Iris pigment epithelial cell (primary cell): ENCODE measurements at places on chromosomes 12 and 14.

GRCh38 chr14:75442642-75443041, 14.8 kb downstream of the JDP2 start:
- peak; percentile 47 for DNase-seq

DNA sequence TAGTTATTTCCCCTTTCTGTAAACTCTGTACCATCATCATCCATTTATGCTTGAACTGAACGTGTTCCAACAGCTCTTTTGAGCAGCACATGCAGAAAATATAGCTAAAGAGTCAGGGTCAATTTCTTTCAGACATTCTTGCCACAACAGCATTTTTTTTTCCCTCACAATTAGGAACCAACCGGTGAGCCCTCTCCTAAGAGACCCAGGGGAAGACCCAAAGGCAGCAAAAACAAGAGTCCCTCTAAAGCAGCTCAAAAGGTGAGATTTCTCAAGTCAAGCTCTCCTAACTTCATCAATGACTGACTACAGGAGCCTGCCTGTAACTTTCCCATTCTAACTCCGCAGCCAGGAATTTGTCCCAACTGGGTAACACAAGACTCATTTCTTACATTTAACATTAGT, 3.5 kb downstream of the HMGA2 start:
- DNase-seq = peak; percentile 31

DNA sequence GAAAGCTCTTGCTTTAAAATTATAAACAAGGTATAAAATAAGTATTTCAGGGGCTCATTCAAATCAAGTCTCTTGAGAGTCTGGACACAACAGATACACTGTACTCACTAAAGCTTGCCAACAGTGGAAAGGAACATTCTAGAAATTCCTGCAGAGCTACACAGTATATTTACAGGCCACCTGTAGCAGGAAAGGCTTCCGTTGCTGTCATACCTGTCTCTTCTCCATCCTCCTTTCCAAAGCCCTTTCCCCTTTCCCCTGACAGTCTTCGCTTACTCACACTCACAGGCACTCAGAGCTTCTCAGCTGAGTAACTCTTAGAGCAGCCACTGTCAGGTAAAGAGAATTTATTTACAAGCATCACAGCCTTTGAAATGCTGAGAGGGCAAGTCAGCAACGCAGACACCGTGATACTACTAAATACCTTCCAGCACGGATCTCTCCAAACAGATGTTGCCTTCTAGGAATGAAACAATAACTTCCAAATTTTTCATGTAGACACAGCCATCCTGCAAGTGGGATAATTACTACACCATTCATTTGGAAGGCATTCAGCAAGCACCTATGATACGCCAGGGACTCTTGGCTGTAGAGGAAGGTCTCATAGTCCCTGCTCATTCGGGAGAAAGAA, 167.9 kb downstream of the FOXN3 start:
- DNase-seq = peak; percentile 41

DNA sequence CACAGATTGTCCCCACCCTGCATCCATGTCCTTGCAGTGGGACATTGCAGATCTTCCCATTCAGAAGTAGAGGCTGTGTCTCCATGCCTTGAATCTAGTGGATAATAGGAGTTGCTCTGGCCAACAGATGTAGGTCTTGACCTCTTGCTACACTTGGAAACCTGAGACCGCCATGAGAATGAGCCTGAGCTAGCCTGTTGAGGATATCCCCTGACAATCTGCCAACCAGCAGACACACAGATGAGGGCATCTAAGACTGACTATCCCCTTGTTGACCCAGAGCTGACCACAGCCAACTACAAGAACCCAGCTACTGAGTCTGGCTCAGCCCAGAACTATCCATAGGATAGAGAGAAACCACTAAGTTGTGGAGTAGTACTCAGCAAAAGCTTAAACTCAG, 161.1 kb upstream of the NOS1 start:
- no peak for DNase-seq

GRCh38 chr14:89364316-89364715, 52.7 kb downstream of the FOXN3 start:
- no peak for DNase-seq

DNA sequence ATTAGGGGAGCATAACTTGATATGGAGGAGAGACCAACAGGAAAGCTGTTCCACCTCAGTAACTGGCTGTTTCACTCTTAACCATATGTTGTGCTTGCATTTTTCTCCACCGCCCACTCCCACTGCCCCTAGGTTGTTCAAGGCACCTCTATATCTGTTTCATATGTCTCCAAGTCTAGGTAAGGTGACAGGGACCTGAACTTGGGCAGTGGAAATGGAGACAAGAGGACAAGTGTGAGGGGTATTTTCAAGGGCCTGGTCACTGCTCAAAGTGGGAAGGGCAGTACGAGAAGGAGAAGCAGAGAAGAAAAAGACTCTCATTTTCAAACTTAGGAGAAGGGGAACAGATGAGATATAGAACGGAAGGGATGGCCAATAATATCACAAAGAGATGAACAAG, 3.1 kb downstream of the SLC38A1 start:
- no peak for DNase-seq

GRCh38 chr12:49609875-49610154, 4.4 kb upstream of the FAM186B start:
- peak; percentile 28 for DNase-seq

- DNase-seq = no peak
Observed at GRCh38 chr14:105126981-105127329, 41.6 kb downstream of the JAG2 start.

DNA sequence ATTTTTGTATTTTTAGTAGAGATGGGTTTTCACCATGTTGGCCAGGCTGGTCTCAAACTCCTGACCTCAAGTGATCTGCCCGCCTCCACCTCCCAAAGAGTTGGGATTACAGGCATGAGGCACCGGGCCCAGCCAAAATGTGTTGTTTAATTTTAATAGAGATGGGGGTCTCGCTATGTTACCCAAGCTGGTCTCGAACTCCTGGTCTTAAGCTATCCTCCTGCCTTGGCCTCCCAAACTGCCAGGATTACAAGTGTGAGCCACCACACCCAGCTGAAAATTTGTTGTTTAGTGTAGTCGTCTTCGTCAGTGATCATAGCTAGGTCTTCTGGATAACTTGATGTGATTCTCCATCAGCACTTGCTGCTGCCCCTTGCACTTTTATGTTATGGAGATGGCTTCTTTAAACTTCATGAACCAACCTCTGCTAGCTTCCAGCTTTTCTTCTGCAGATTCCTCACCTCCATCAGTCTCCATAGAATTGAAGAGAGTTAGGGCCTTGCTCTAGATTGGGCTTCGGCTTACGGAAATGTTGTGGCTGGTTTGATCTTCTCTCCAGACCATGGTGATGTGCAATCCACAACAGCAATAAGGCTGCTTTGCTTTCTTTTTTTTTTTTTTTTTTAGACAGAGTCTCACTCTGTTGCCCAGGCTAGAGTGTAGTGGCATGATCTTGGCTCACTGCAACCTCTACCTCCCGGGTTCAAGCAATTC, 13.0 kb downstream of the ISCU start:
- no peak for DNase-seq

DNA sequence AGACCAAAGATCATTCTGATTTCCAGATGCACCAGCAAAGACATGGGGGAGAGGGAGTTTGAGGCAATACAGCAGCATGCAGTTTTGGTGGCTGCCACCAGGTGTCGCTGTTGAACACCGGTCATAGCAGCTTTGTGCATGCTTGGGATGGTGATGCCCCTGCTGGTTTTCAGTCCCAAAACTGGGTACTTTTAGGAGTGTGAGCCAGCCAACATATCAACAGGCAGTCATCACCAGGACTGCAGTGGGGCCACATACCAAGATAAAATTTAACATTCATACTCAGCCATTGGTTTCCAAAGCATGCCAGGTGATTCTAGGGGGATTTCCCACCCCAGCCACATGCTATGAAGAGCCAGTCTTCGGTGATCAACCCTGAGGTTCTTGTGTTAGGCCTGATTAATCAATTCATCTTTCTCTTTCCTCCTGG, 64.2 kb downstream of the PHETA1 start:
- no peak for DNase-seq

GRCh38 chr12:101475751-101476305, 692 bp downstream of the SPIC start:
- no peak for DNase-seq

DNA sequence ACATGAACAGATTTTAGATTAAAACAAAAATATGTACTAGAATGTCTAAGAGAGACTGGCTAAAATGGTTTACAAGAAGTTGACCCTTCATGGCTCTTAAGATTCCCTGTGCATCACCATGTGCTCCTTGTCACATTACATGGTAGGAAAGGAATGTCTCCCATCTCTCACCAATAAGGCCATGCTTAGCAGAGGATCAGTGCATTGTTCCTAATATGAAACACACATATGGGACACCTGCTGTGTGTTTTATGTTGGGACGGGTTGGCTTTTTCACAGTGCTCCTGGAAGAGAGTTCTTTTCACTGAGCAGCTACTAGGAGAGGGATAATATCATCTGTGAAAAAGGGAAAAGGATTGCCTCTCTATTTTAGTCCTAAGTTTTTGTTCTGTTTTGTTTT, 9.6 kb downstream of the PFKM start:
- peak; percentile 36 for DNase-seq

GRCh38 chr12:47801170-47801903, 18.4 kb downstream of the HDAC7 start:
- no peak for DNase-seq

GRCh38 chr12:20592556-20592955, 102.6 kb upstream of the SLCO1C1 start:
- no peak for DNase-seq

DNA sequence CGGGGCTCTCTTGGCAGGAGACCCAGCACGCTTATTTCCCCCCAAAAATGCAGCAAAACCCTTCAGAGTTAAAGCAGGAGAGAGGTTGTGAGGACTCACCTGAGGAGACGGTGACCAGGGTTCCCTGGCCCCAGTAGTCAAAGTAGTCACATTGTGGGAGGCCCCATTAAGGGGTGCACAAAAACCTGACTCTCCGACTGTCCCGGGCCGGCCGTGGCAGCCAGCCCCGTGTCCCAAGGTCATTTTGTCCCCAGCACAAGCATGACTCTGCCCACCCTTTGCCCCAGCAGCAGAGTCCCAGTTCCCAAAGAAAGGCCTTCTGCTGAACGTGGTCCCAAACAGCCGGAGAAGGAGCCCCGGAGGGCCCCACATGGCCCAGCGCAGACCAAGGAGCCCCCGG, 337.7 kb downstream of the TMEM121 start:
- no peak for DNase-seq

DNA sequence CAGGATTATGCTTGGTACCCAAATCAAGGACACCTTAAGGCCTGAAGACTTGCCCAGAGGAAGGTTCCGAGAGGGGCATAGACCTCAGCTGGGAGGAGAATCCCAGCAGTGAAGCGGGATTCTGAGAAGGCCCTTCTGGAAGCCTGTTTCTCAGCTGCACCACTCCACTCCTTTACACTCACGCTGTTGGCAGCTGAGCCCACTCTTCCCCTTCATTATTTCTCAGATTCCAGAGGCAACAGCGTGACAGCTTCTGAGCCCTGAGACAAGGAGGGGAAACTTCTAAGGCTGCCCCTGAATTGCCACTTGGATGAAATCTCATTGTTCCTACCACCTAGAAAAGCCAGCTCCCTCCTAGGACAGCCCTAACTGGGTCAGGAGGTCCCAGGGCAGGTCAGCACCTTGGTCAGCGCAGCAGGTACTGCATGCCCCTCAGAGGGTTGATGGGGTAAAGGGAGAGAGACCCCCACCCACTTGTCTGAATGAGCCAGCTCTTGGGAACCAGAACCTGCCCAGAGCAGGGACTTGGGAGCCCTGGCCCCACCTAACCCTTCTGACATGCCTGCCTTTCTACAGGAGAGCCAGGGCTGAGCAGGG, 53.9 kb downstream of the ISCA2 start:
- no peak for DNase-seq

GRCh38 chr14:62696331-62696924, 348.8 kb downstream of the KCNH5 start:
- DNase-seq = no peak

DNA sequence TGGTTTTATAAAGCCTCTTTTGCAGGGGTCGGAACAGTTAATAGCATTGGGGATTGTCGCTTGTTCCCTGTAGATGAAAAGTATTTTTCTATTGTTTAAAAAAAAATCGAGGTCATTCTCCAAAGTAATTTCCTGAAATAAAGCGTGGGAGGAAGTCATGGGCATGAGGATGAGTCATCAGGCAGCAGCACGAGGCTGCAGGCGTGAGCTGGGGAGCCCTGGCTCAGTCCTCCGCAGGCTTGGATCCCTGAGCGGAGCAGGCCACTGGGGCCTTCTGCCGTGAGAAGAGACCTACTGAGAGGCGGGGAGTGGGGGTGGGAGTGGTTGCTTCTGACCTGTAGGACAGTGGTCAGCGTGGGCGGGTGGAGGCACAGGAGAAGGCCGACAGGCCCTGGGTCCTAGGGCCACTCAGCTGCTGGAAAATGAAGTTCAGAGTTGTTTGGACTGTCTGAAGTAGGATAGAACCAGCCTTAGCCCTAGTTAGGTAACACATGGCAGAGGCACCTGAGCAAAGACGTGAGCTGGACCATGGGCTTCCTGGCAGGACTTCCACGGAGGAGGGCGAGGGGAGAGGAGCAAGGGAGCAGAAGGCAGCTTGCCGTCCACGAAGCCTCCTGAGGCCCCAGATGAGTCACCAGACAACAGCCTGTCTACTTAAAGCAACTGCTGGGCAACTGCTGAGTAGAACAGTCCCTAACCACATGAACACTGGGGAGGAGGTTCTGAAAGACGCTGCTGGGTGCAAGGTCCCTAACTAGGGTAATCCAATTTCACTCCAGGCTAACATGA, 21.1 kb upstream of the LGALS3 start:
- peak; percentile 98 for DNase-seq

DNA sequence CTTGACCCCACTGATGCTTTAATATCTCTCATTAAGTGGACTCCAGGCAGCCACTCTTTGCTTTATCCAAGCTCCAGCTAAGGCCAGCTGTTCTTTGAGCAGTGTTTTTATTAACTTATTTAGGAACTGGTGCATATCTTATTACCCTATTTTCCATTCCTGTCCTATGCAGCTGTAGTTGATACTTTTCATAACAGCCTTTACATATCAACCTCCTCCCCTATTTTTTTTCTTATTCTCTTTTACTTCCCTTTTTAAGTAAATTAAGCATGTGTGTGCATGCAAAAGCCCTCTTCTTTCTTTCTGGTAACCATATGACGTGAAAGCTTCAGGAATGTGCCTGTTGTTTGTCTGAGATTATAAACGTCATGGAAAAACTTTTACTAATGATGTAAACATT, 121.2 kb downstream of the PTPRQ start:
- peak; percentile 85 for DNase-seq

- no peak for DNase-seq
Observed at GRCh38 chr14:101288436-101289229, 272.7 kb upstream of the DIO3 start.

DNA sequence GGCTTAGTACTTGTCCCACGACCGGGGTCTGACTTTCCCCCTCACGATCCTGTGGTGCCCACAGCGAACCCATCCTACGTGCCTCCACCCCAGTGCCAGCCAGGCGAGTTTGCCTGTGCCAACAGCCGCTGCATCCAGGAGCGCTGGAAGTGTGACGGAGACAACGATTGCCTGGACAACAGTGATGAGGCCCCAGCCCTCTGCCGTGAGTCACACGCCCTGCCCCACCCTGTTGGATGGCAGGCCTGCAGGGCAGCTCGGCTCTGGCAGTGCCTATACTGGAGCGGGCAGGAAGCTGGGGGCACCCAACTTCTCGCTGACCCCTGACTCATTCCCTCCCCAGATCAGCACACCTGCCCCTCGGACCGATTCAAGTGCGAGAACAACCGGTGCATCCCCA, 18.3 kb upstream of the LRP1-AS start:
- no peak for DNase-seq

GRCh38 chr12:51124504-51124903, 41.1 kb upstream of the CSRNP2 start:
- DNase-seq = no peak
